ENCODE measurements at places on chromosomes 7 and 10.

GRCh38 chr7:132575419-132575981, 770 bp downstream of the PLXNA4 start:
- peak; percentile 21 for DNase-seq

- no peak for DNase-seq
Measured at GRCh38 chr10:95414844-95415485, 124.2 kb upstream of the PDLIM1 start.

GRCh38 chr7:87316846-87317552, 28.5 kb upstream of the CROT start:
- peak; percentile 95 for DNase-seq

DNA sequence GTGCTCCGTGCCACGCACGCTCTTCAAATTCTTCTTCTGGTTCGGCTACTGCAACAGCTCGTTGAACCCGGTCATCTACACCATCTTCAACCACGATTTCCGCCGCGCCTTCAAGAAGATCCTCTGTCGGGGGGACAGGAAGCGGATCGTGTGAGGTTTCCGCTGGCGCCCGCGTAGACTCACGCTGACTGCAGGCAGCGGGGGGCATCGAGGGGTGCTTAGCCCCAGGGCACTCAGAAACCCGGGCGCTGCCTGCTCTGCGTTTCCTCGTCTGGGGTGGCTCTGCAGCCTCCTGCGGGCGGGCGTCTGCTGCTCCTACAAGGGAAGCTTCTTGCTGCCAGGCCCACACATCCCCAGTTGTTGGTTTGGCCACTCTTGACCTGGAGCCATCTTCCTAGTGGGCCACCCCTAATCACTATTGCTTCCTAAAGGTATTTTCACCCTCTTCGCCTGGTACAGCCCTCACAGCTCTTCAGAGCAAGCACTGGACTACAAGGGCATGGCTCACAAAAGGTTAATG, 2.5 kb downstream of the ADRA2A start:
- no peak for DNase-seq

GRCh38 chr7:142385491-142386340, 127.9 kb upstream of the PRSS58 start:
- peak; percentile 70 for DNase-seq

DNA sequence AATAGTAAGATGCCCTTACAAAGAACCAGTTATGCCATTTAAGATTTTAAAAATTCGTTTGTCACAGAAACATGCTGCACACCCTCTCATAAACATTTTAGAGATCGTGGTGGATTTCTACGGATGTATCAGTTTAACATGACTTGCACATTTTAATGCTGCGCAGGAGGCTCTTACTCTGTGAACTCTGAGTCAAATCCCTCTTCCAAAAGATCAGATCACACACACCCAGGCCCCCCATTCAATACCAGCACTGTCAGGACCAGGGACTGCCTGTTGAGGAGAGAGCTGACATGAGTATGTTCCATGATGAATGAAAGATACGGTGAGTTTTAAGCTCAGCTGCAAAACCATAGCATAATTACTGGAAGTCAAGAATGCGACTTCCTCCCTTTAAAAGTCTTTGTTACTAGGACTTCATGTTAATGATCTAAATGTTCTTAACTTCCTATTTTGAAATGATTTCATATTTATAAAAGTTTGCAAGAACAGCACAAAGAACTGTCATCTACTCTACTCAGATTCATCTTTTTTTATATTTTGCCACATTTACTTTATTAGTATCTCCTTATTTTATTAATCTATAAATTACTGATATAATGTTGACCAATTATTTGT, 500.2 kb downstream of the GLRX3 start:
- DNase-seq, result no peak

DNA sequence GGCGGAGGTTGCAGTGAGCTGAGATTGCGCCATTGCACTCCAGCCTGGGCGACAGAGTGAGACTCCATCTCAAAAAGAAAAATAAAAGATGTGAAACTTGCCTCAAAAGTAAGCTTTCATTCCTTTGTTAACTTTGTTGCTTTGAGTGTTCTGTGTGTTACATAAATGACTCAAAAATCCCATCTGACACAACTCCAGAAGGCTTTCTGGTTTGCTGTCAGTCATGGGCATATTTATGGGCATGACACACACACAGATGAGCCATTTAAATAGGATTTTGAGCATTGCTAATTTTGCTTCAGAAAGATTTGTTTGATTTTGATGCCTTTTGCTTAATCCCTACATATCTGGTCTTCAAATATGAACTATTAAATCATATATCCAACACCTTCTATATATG, 82.6 kb downstream of the CACNB2 start:
- peak; percentile 49 for DNase-seq

DNA sequence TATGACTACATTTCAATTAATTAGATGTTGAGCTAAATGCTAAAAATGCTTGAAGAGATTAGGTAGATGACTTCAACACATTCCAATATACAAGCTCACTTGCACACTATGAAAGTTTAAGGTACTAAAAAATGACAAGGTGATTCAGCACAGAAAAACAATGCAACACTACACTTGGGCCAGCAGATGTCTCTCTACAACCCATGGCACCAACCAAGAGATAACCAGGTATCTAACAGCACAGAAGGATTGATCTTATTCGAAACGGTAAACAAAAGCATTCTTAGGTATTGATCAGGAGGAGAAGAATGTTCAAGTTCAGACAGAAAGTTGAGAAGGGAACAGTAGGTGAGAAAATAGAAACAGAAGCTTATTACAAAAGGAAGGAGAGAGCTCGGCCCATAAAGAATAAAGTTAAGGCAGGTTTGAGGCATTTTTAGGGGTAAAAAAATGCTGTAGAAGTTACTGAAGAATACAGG, 248.2 kb upstream of the KLF14 start:
- peak; percentile 53 for DNase-seq

- no peak for DNase-seq
Measured at GRCh38 chr10:11663763-11664555, 52.5 kb upstream of the USP6NL start.

DNA sequence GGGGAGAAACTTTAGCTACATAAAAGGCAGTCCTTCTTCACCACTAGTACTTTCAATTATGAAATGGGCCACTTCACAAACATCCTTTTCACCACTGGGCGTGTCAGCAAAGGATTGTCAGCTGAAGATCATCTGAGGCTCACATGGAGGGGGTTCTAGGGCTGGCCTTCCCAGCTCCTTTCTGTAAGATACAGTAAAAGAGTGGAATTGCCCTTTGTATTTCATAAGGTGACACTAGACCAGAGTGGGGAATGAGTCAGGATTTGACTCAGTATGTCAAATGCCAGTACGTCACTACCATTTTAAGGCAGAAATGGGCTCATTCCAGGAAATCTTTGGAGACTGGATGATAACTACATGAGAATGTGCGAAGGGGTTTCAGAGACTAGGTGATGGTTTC, 21.2 kb upstream of the BLOC1S2 start:
- peak; percentile 77 for DNase-seq

DNA sequence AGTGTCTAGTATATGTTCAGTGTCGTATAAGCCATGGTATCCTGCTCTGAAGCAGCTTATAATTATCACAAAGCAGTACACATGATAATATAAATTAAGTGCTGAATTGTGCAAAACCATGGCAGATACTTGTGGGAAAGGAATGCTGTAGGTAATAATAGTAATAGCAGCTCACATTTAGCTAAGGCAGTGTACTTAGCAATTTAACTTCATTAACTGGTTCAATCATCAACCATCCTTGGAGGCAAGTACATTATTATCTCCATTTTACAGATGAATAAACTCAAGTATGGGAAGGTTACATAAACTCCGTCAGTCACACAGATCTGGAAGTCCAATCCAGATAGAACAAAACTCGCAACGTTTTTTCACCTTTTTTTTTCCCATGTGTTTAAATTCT, 21.6 kb upstream of the RNF148 start:
- DNase-seq, result no peak

DNA sequence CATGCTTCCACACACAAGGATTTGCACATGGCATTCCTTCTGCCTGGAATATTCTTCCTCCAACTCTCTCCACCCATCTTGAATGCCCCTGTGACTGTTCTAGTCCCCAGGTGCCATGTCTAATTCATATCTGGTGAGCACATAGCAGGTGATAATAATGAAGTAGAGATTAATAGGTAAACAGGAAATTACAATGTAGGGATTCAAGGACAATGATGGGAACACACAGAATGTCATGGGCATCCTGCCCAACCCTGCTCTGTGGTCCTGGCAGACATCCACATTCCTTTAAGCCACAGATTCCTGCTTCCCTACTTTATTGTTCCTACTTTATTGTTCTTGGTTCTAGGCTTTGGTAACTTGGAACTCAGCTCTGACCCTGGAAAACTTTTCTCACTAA, 115.8 kb downstream of the THSD7A start:
- DNase-seq, result peak; percentile 52
